Natural killer cell treated with Interleukin-12 subunit alpha and Interleukin-12 subunit beta and Interleukin-15 and Interleukin-18, amount 100 ng/mL, for 72 hours (primary cell): ENCODE measurements at places on chromosomes 16 and 17.

GRCh38 chr17:82831041-82831817, 8.6 kb downstream of the ZNF750 start:
- peak; percentile 57 for DNase-seq

DNA sequence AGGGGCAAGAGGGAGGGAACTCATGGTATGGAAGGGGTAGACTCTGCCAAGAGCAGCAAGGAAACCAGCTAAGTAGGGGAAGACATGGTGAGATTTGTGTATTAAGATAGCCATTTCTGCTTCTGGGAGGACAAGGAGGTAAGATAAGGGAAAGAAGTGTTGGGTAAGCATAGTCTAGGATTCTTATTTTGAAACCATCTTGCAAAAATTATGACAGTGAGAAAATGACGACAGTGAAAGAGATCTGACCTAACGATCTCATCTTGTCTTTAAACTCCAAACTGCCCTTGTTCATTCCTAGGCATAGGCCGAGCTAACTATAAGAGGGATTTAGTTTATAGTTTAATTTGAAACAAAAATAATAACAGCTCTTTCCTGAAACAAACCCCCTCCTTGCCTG, 5.6 kb upstream of the RBL2 start:
- no peak for DNase-seq

DNA sequence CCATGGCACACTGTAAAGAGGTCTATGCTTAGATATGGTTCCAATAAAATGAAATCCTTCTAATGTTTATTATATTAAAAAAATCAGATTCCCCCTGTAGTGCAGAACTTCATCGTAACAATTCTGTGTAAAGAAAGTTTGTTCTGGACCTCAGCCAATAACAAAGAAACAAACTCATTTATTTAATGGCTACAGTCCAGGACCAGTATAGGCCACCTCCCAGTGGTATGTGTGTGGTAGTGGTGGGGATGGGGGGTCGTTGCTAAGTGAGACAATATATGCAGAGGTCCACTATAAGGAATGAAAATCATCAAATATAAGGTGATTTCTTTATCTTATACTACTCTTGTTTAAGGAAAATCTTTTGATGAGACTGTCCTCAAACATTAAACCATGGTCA, 136.4 kb downstream of the CDK5R1 start:
- no peak for DNase-seq

DNA sequence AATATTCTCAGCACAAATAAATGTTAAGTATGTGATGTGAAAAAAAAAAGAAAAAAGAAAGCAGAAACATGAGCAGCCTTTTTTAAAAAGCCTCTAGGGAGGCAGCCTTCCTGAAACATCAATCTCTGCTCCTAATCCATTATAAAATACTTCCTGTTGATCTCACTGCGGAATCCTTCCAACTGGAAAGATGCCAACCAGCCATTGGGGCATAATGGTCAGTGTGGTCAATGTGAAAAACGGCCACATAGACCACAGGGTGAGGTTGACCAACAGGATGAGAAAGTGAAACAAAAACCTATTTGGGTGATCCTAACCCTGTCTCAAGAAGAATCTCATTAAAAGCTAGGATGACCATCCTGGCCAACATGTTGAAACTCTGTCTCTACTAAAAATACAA, 26.1 kb upstream of the ABCA8 start:
- no peak for DNase-seq

- no peak for DNase-seq
Measured at GRCh38 chr16:2713985-2714774, 5.8 kb downstream of the PRSS27 start.

- DNase-seq: no peak
Measured at GRCh38 chr16:27080895-27081294, 14.2 kb downstream of the C16orf82 start.
